ENCODE measurements at places on chromosomes 5 and 9.

DNA sequence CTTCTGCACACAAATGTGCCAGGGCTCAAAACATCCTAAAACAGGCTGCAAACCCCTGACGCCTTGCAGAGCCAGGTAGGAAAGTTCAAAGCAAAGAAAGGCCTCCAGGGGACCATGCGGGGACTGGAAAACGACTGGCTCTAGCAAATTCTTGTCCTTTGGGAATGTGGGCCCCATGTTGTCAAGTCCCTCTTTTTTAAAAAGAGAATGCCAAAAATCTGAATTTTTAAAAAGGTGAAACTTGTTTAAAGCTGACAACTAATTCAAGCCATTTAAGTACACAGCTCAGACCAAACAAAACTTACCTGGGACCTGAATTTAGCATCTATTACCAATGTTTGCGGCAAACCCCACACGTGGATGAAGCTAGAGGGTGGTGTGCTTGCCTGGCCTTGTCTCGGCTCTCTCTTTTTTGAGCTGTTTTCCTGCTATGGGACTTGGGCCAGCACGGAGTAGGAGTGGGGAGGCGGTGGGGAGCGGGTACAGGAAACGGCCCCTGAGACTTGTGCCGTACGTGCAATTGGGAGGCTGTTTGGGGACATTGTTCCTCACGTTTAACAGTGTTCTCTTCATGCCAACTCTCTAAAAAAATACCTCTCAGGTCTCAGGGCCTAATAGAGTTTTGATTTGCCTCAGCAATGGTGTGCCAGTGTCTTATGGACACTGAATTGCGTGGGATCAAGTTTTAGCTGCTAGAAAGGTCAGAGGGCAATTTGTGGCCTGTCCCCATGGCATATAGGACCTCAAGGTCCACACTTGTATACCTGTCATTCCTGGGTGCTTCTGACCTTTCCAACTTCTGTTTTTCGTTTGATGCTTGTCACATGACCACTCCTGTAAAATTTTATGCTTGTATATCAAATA lies 15.1 kb upstream of the PHF19 start:
- DNase-seq = peak; percentile 67

- no peak for DNase-seq
These were observed 40.6 kb upstream of the CPLX2 start for GRCh38 chr5:175830586-175831300.

DNA sequence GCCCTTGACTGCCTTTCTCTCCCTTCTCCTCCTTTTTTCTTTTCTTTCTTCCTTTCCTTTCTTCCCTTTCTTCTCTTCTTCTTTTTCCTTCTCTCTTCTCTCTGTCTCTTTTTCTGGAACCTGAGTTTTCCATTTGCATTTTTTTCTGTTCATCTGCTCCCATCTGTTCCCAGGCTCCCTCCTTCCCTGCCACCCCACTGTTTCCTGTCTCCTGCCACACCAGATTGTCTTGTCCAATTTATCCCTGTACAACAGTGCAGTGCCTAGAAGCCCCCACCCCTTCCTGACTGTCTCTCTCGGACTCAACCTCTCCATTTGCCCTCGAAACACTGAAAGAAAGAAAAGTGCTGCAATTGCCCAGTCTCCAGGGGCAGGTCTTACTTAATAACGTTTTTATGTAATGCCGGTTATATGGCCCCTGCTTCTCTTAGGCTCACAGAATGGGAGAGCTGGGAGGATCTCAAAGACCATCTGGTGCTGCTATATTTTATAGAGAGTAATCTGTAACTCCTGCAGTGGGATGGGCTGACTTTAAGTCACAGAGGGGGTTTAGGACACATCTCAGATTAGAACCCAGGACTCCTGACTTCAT lies 101.4 kb downstream of the RALGPS1 start:
- no peak for DNase-seq

DNA sequence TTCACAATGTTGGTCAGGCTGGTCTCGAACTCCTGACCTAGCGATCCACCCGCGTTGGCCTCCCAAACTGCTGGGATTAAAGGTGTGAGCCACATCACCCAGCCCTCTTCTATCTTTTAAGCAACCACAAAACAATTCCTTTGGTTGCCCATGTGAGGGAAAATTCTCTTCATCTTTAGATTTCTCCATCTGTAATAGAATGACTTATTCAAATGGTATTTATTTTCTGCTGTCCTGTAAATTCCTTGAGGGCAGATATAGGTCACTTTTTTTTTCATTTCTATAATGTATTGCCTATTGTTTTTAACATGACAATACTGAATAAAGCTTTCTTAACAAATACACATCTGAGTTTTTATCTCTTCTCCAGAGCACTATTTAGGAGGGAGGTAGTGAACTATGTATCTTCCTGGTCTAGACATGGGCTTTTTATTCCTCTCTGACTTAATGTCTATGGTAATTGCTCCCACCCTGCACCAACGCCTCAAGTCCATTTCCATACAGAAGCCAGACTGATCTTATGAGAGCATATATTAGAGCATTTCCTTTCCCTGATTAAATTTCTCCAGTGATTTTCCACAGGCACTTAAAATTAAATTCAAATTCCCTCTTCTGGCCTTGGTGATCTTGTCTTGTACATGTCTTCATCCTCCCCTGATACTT lies 595.6 kb downstream of the CAAP1 start:
- DNase-seq = no peak

- DNase-seq = no peak
These were observed 5.5 kb downstream of the CCIN start for GRCh38 chr9:36174731-36175130.

- DNase-seq = no peak
These were observed 63.5 kb upstream of the KLF9 start for GRCh38 chr9:70477907-70478480.

- no peak for DNase-seq
These were observed 590 bp downstream of the ENTPD2 start for GRCh38 chr9:137052998-137053943.

- DNase-seq = no peak
These were observed 77.6 kb upstream of the SAP30L start for GRCh38 chr5:154368041-154368800.

GRCh38 chr5:59587489-59588337 lies 305.8 kb downstream of the PDE4D start:
- DNase-seq = peak; percentile 5

DNA sequence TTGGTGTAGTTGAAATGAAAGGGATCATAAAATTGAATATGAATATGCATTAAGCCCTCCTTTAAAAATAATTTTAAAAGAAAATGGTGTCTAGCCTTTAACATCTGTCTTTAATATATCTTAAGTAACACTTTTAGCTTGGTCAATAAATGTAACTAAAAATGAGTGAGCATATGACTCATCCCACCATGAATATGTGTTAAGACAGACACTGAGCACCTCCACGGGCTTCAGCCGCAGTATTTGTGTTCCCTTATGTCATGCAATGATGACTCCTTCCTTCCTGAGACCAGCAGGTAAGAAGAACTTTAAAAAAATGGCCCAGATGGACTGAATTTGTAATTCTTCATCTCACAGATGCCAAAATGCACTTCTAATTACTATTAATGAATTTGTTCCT lies 563.2 kb downstream of the NR2F1-AS1 start:
- no peak for DNase-seq

DNA sequence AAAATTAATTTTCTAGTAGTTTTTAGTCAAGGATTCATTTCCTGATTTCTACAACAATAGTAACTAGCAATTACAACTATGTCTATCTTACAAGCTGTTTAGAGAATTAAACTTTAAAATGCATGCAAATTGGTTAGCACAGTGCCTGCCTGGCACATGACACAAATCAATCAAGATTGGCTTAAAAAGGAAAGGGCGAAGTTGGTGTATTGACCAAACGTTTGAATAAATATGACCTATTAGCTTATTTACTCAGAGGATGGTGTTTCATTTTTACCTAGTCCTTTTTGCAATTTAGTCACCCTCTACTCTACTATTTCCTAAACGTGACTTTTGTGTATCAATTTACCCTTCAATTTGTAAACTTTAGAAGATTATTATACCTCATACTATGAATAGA lies 83.5 kb downstream of the GDA start:
- no peak for DNase-seq

GRCh38 chr9:105332471-105332870 lies 88.0 kb downstream of the SLC44A1 start:
- DNase-seq = peak; percentile 45

DNA sequence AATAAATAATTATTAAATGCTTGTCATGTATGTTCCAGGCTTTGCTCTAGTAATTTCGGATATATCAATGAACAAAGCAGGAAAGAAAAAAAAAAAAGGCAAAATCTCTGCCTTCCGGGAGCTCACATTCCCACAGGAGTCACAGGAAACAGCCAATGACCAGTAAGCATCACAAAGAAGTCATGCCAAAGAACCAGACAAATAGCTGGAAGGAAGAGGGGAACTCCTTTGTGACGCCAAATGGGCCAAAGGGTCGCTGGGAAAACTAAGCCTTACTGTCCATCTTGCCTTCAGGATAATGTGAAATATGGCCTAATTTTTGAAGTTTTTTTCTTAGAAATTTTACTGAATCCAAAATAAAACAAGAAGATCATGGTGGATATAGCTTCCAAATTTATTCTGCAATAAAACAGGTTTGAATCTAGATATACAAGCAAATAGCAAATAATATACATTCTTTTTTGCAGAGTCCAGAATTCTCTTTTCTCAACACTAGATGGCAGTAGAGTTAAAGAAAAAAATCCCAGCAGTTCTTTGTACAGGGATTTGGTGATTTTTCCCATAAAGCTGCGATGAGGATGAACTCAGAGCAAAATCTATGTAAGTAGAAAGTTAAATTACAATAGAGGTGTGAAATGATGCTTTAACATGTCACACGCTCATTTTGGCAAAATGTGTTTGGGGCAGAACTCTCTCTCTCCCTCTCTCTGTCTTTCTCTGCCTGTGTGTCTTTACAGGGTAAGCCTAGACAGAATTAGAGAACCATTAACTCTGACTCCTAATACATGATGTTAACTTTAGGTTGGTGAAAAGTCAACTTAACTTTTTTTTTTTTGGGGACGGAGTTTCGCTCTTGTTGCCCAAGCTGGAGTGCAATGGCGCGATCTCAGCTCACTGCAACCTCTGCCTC lies 60.0 kb upstream of the TUT7 start:
- DNase-seq = peak; percentile 67

- no peak for DNase-seq
These were observed 294.2 kb downstream of the ICE1 start for GRCh38 chr5:5716665-5717064.

DNA sequence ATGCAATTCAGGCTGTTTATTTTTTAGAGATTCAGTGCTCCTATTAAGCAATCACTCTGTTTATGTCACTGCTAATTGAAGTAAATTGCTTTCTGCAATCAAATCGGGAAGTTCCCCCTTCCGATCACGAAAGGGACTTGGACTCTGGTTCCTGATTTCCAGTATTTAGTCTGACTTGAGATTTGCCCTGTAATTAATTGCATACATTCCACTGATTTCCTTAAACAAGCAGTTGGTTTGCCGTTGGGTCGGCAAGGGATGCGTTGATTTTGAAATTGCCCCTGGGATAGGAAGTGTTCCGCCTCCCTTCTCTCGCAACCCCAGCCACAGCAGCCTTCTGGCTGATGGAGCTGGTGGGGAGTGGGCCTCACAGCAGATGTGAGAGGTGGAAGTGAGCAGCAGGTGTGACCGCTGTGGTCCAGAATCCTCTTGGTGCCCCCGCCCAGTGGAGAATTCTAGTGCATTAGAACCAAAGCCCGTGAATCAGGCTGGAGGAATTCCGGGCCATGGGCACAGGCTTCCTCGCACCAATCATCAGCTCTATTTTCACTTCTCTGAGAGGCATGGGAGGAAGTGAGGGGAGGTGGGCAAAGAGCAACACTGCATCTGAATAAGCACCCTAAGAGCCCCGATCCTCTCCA lies 102.5 kb downstream of the SPRY4 start:
- peak; percentile 61 for DNase-seq

GRCh38 chr5:159965031-159965837 lies 43.7 kb upstream of the TTC1 start:
- DNase-seq = peak; percentile 49

DNA sequence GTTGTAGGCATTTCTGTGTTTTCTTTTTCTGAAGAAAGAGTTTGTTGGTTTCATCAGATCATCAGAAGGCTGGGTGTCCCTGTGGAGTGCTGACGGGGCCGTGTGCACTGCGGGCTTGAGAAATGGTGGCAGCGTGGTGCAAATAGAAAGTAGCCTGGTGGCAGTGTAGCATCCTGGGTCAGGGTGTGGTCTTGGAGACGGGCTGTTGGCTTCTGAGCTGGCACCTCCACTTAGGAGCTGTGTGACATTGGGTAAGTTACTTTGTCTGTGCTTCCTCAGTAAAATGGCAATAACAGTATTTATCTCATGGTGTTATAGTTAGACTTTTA lies 10.0 kb upstream of the NDST1 start:
- DNase-seq = no peak

DNA sequence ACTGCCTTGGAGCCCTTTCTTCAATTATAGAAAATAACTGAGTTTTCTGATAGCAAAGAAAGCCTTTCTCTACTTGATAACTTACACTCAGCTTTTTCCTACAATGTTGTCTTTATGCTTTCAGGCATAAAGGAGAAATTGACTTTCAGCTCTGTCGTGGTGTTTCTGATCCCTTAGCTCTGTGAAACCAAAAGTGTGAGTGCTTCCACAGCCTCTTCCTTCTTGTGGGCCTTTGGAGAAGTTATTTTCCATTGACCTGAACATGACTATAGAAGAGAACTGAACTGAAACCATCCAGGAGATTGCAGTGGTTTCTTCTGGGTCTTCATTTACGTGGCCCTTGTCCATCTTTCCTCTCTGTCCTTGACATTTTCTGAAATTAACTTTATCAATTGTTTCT lies 59.5 kb upstream of the EQTN start:
- DNase-seq = peak; percentile 46

- DNase-seq = no peak
These were observed 26.2 kb downstream of the GPR21 start for GRCh38 chr9:123059472-123060220.

DNA sequence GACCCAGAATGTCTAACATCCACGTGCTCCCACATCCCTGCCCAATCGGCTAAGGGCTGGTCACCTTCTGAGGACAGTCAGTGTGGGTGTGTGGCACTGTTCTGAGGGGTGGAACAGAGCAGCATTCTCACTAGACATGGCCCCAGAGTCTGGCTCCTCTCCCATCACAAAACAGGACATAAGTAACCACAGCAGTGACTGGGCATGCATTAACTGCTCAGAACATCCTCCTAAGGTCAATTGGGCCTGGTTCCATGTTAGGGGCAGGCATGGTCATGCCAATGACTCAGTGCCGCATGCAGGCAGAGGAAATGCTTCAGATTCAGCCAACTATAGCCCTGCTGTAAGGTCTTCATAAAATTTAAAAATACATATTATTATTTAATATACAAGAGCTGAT lies 12.9 kb downstream of the MACROH2A1 start:
- DNase-seq = peak; percentile 72

GRCh38 chr5:3715062-3715461 lies 119.4 kb downstream of the IRX1 start:
- no peak for DNase-seq

DNA sequence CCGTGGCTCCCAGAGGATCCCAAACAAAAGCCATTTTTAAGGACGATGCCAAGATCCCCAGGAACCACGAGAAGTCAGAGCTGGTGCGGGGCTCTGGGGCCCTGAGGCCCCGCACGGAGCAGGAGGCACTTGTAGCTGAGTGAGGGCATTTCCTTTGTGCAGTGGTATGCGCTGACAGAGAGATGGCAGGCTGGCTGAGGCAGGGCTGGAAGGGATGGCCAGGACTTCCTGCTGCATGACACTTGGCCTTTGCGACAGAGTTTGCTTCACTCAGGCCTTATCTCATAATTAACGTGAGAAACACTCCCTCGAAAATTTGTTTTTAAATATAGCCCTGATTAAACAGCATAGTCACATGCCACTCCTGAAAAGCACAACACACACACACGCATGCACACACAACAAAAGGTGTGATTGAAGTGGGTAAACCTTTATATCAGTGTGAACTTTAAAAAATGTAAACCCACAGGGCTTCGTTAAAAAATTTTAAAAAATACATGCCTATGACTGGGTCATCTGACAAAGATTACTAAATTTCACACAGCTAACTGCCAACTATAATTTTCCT lies 536.6 kb downstream of the PDE4D start:
- no peak for DNase-seq

Measured in suppressor macrophage treated with lipopolysaccharide for 1 hour (primary cell).